ENCODE measurements at places on chromosomes 3 and 15.

- DNase-seq, result no peak
These were observed 189.6 kb upstream of the UMPS start for GRCh38 chr3:124540550-124541211.

DNA sequence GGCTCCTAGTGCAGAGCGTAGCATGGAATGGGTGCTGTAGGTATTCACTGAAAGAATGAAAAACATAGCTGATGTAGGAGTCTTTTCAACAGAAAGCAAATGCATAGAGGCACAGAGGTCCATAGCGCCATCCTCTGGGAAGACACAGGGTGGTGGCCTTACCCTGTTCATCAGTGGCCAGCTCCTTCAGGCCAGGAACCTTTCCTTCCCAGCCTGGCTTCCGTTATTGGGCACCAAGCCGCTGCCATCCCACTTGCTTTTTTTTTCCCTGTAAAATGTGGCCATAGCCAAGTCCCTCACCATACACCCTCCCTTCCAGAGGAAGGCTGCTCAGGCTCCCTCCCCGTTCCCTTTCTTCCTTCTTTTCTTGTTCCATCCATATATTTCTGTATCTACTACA is 118.1 kb downstream of the ZNF621 start:
- DNase-seq, result no peak

DNA sequence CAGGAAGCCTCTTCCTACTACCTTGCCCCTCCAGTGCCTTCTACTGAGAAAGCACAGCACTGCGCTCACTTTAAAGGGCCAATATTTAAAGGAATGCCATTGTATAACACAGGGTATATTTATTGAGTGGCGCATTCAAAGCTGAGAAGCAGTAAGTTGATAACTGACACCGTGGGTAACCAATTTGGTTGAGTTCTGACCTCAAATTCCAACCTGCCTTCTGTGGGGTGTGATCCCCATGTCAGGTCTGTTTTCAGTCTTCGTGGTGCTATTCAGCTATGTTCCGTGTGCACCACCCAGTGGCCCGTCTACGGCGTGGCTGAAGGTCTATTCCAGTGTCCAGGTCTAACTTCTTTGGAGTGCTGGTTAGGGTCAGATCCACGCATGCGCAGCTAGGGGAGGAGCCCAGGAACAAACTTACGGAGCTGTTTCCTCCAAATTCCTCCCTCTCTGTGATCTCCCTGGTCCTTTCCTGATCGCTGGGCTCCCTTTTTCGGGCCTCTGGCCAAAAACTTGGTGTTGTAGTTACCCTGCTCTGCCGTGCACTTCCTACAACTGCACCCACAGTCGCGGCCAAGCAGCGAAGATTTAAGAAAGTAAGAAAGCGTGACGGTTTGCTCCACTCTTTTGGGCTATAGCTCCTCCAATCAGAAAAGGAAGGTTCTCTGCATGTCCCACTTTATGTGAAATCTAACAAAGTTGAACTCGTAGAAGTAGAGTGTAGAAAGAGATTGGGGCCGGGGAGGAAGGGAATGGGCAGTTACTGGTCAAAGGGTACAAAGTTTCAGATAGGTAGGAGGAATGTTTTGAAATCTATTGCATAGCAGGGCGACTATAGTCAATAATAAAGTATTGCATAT is 7.7 kb downstream of the LRRC2 start:
- DNase-seq, result no peak

GRCh38 chr15:75599401-75599800 is 20.3 kb upstream of the PTPN9 start:
- no peak for DNase-seq

- DNase-seq, result peak; percentile 80
These were observed 60.6 kb downstream of the CHAC1 start for GRCh38 chr15:41013691-41014414.

GRCh38 chr3:44418549-44418948 is 58.9 kb downstream of the ZNF445 start:
- no peak for DNase-seq

- no peak for DNase-seq
These were observed 766.5 kb downstream of the NTRK3 start for GRCh38 chr15:87489902-87490665.

GRCh38 chr15:75620058-75620820 is 5.3 kb downstream of the SNUPN start:
- no peak for DNase-seq

DNA sequence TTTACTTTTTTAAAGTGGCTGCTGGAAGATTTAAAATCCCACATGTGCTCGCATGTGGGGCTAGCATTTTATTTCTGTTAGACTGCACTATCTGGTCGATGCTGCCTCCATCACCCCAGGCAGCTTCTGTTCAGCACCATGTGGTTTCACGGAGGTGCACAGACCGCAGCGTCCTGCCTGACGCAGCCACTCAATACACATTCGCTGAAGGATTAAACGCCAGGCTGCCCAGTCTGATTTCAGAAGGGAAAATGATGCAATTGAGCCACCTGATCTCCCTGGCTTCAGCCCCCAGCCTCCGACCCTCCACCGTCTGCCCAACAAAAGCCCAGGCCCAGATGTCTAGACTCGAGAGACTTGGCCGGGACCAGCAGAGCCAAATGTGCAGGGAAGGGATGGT is 84.5 kb downstream of the MEGF11 start:
- no peak for DNase-seq

DNA sequence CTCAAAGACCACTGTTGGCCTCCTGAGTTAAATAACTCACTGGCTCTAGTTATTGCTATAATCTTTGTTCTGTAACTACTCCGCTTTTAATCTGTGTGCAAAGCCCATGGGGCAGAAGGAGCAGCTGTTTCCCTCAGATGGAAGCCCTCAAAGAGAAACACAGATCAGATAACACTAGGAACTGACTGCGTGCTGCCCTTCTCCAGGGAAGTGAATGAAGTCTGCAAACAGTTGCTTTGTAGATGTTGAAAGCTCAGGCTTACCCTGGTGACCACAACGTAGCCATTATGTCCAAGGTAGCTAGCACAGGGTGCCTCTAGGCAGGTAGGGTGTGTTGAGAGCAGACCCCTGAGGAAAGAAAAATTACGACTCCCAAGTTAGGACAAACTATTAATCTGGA is 152.3 kb upstream of the STAC start:
- DNase-seq, result no peak

- no peak for DNase-seq
These were observed 113.2 kb upstream of the TP63 start for GRCh38 chr3:189517981-189518380.

DNA sequence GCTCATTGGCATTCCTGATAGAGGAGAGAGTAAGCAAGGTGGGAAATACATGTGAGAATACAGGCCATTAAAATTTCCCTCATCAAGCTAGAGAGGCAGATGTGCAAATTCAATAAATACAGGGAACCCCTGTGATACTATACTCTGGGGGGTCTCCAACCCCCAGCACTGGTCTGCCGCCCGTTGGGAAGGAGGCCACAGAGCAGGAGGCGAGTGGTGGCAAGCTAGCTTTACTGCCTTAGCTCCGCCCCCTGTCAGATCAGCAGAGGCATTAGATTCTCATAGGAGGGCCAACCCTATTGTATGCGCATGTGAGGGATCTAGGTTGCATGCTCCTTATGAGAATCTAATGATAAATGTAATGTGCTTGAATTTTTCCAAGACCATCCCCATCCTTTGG is 97.1 kb upstream of the PLSCR5 start:
- DNase-seq, result no peak

- DNase-seq, result no peak
These were observed 97.2 kb downstream of the LRTM1 start for GRCh38 chr3:54830658-54831057.

GRCh38 chr15:79140846-79141570 is 50.4 kb upstream of the RASGRF1 start:
- DNase-seq, result no peak

- no peak for DNase-seq
These were observed 75.9 kb upstream of the ALDH1L1 start for GRCh38 chr3:126256251-126256650.

- DNase-seq, result no peak
These were observed 124.8 kb upstream of the LRIG1 start for GRCh38 chr3:66625505-66626216.

DNA sequence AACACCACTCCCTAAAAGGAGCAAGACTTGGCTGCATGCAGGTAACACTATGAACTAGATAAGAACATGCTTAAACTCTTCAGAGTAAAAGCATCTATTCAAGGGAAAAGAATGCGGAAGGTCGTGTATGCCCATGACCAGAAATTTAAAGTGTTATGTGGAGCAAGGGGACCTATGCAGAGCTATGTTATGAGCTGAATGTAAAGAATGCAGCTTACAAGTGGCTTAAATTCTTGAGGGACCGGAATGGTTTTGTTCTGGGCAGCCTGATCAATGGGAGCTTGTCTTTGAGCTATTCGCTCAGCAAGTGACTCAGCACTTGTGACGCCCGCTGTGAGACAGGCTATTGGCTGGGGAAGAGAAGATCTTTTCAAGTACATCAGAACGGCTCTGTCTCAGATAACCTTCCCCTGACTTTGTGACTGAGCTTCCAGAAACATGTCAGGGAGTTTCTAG is 367.5 kb upstream of the THBS1 start:
- no peak for DNase-seq

DNA sequence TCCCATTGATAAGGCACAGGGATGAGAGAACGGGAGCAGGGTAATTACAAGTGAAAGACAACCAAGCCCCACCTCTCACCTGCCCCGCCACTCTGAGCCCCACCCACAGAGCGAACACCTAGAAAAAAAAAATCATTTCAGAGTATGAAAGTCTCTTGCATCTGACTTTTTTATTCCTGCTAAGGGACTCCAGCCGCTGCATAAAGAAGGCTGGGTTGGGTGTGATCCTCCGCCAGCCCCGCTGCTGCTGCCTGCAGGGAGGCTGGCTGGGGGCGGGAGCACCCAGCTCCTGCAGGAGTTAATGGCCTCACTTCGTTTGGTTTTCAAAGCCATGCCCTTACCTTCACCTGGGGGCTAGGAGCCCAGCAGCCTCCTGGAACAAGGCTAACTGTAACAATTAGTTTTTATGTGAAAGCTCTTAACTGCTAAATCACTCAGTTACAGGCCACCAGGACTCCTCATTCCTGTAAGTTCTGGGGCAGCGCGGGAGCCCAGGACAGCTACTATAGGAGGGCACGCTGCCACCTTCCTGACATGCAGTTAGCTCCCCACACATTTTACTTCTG is 78.0 kb upstream of the SNRPA1 start:
- DNase-seq, result no peak

DNA sequence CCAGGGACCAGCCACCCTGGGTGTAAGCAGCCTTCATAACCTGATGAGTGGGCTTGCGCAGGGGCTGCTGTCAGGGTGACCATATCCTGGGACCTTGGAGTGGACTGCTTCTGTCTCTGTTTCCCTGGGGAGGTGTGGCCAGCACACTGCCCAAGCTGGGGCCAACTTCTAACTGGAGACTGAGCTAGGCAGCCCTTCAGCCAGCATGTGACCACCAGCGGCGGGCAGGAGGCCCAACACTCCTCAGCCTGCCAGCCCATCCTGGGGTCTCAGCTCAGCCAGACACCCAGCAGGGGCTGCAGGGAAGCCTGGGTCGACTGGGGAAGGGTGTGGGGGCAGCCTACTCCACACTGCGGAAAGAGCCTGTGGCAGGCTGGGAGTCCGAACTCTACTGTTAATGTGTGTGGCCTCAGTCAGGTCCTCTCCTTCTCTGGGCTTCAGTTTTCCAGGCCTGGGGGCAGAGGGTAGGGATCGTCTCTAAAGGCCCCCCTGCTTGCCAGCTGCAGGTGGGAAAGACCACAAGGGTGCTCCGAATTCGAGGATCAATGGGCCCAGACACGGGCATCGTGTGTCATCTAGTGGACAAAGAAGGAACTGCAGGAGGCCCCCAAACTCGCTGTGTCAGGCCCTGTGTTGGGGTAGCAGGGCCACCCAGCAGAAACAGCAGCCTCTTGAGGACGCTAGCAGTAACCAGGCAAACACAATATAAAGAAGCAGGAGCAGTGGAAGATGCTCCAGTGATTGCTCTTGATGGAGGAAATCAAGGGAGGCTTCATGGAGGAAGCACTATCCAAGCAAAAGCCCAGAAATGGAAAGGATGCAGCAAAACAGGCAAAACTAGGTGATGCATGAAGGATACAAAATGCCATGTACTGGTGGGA is 2.0 kb upstream of the SEMA3G start:
- no peak for DNase-seq

DNA sequence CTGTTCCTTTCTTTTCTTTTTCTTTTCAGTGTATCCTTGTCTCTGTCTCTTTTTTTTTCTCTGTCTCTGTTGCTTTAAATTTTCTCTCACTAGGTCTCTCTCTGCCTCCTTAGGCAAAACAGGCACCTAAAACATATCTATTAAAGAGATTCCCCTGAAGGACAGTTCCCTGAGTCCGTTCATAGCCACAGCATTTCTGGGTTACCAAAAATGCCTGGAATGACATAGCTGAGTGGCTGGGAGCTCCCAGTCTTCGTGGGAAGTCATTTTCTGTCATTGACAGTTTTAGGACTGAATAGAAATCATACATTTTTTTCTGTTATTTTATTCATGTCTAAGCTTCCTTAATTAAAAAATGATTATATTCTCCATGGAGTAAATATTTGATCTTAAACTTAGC is 323.8 kb upstream of the AZI2 start:
- no peak for DNase-seq

- DNase-seq, result no peak
These were observed 93.6 kb downstream of the APBA2 start for GRCh38 chr15:28979208-28979841.

DNA sequence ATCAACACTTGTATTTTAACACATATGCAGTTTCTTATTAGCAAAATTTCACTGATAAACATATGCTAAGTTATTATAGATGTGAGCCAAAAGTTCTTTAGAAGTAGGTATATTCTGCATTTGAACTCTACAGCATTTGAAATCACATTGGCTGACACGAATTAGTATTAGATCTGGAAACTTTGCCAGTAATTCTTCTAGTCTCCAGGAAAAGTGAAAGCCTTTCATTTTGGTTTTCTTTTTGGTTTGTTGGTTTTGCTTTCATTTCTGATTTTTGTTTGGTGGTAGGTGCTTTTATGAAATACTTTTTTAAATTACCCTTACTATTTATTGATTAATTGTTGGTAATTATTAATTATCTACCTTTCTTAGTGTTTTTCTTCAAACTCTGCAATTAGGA is 72.9 kb downstream of the RBMS3 start:
- no peak for DNase-seq

- no peak for DNase-seq
These were observed 29.4 kb upstream of the UBL7 start for GRCh38 chr15:74490339-74490689.

DNA sequence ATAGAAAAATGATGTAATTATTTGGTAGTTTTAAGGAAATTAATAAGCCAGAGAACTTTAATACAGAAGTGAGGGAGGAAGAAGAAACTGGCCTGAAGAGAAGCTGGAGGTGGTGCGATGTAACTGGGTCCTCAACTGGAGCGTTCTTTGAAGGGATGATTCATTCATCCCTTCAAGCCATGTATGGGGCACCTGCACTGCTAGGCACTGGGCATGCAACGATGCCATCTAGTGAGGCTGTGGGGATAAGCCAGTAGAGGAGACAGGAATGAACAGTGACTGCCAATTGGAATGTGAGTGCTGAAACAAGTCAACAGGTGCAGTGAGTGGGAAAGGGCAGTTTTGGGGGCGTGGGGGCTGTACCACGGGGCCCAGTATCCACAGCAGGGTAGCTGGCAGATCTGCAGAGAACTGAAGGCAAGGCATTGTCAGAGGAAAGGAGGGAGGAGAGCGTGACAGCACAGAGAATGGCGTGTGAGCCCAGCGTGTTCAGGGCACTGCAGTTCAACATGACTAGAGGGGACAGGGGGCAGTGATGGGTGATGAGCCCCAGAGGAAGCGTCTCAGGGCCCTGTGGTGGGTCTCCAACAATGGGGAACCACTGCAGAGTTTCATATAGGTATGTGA is 3.8 kb upstream of the KIF23 start:
- DNase-seq, result no peak

- no peak for DNase-seq
These were observed 785.5 kb upstream of the ARRDC4 start for GRCh38 chr15:97174886-97175540.

Measured in SIG-M5 (cell line).